ENCODE measurements at places on chromosomes 5 and 9.

DNA sequence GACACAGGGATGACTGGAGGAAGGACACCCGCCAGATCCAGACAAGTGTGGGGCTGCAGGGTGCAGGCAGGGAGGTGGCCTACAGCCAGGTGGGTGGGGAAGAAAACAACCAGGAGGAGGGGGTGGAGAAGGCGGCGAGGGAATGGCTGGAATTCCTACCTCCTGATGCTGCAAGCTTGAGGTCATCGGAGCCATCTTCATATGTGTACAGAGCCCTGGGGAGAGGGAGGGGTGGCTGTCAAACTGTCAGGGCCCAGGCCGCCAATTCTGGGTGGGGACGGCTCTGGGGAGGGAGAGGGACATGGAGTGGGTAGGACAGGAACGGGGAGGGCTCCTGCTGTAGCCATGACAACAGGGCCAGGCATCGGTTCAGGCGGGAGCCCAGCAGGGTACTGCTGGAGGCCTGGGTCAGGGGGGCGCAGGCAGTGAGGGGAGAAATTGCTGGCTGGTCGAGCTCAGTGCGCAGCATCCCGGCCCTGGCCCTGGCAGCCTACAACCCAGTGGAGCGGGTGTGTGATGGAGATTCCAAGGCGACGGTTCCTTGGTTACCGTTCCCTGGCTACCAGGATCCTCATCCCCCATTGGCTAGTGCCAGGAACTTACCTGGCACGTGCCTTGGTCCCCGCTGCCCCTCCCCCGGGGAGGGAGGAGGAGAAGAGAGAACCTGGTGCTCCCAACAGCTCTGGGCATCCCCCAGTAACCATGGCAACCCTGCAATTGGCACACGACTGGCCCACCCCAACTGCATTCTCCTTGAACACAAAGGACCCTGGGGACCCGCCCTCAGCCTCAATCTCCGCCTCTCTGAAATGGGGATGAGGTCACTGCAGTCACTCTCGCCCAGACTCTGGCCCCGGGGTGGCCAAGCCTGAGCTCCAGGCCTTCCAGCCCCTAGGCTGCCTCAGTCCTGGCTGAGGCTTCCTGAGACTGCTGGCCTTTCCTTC lies 4.5 kb downstream of the DBN1 start:
- no peak for DNase-seq

DNA sequence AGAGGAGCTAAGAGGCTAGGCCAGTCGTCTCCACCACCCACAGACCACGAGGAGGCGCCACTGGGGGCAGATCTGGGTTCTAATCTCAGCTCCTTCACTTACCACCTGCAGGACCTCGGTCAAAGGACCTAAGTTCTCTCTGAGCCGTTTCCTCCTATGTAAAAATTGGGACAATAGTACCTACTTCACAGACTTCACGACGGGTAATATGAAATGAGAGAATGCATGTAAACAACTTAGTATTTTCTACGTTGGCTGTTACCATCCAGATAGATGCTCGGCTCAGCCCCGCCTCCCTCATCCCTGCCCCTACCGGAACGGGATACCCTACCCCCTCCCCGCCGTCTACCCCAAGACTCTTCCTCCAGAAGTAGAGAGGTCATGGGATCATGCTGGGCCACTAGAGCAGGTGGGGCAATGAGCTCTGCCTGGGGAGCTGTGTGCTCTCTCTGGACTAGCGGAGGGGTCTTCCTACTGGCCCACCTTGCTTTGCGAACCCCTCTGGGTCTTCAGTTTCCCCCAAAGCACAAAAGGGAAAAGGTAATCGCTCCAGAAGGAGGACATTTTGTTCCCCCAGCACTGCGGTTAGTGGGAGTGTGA lies 541 bp downstream of the GNPDA1 start:
- no peak for DNase-seq

DNA sequence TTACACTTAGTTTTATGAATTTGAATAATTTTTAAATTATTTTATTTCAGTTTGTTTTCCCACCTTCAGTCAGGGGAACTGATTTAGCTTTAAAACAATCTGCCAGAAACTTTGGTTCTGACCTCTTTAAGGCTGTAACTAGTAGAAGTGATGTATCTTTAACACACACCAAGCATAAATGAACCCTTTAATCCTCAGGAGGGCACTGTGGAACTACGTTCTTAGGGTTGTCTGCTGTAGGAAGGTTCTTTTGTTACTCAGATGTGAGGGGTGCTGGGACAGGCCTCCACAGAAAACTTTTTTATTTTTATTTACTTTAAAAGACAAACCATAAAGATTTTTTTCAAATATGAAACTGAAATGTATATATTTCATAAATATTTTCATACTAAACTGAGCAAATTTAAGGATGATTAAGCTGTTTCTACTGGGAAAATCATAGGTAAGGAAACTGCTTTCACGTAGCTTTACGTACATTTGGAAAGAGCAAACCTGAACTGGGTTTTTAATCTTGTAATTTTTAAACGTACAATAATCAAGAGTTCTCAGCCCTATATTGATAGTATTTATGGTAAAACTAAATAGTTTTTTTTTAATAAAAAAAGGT lies 5.3 kb downstream of the KLF4 start:
- no peak for DNase-seq

DNA sequence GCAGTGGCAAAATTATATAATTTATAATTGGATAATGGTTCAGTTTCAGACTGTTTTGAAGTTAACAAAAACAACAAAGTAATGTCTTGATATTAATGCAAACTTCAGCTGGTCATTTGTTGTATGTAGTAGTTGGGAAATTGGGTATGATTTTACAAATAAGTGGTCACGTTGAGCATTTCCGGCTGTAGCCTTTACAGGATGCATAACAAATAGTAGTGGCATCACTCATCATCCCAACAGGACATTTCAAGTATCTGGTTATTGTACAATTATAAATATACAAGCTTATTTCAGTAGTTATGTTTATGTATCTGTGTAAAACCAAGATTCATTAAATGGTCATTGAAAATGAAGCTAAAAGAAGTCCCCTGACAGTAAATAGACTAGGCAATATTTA lies 72.9 kb downstream of the SMIM15 start:
- no peak for DNase-seq

DNA sequence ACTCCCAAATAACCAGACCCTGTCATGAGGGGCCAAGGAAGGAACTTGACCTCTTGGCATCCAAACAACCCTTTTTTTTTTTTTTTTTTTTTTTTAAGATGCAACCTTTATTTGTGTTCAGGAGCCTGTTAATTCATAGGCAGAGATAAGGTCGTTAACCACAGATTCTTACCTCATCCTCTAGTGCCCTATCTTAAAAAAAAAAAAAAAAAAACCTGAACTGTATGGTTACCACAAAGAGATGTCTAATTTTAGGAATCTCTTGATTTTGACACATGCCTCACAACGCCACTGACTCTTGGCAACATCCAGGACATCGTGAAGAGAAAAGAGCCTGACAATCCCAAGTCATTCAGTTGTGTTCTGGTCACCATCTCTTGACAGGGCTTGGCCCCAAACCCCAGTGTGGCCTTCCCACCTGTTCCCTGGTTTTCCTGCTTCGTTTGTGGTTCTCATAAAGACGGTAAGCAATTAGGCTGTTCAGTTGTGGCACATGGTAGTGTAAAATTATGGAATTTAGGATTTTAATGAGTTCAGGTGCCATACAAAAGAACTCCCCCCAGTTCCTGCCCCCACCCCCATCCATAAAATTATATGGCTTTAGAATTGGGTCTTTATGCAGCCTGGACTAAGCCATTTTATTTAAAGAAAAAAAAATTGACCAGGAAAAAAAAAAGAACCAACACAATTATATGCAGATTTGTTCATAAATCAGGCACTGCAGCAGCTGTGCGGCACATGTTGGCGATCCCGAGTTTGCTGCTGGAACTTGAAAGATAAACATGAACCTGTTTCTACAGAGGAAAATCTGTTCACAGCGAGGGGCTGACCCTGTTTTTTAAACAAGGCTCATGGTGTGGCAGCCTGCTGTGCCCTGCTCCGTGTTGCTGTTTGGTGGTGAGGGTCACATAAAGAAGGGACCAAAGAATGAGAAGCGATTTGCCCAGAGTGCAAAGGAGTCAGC lies 267.8 kb upstream of the CLINT1 start:
- DNase-seq: no peak

GRCh38 chr5:18702821-18703220 lies 1068.6 kb downstream of the TAF11L14 start:
- no peak for DNase-seq
